NCI-H187 treated with DMSO at 0.1 percent for 48 hours (cell line): ENCODE measurements at places on chromosomes 7 and 10.

DNA sequence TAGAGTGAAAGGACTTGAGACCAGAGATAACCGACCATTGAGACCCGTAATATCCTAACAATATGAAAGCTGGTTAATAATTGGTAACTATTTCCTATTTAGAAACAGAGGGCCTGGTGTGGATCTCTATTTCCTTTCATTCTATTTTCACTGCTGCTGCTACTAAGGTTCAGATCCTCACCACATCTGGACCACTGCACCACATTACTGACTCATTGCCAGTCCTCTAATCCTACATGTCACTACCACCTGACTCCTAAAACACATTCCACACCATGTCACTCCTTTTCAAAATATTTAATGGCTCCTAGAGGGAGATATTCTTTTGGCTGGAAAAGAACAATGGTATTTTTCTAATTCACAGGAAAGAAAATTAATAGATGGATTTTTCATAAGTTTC is 6.4 kb downstream of the USP54 start:
- DNase-seq: no peak

DNA sequence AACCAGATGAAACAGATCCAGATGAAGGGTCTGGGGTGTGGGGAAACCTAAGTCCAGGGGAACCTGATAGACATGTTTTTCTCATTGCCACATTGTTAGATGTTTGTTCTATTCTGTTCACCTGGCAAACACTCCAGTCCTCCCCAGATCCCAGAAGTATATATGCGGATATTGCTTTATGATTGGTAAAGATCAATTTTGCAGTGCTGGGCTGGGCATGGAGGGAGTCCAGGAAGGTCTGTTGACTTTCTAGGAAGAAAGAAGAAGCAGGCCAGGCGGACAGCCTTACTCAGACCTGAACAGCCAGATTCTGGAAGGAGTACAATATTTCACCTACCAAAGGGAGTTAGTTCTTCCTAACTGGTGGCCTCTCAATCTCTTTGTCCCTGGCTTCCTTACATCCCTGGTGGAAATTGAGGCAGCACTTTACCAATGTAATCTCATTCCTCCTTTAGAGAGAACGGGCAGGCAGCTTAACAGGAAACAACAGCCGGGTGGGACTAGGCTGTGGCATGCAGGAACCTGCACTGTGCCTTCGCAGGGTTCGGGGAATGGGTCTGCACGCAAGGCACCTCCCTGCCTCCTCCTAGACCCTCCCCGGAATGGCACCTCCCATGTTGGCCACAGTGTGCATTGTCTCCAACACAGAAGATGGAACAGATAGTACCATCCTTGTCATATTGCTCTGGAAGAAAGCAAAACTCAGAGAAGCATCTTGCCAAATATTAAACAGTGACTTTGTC is 930 bp downstream of the GIMAP6 start:
- no peak for DNase-seq

GRCh38 chr10:93871671-93872204 is 22.0 kb upstream of the SLC35G1 start:
- no peak for DNase-seq

- no peak for DNase-seq
Measured at GRCh38 chr10:49400365-49400764, 4.5 kb upstream of the DRGX start.

DNA sequence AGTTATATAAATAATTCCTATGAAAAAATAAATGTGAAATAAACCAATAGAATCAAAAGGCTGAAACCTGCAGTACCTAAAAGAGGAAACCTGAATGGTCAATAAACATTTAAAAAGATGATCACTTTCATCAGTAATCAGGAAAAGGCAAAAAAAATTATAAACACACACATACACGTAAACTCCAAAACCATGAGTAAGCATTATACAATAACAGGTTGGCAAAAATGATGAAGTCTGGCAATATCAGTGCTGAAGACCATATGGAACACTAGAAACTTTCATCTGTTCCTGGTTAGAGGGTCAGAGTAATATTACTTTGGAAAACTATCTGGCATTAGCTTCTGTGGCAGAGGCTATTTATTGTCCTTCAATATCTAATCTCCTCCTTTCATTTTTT is 38.5 kb downstream of the PTF1A start:
- no peak for DNase-seq

- DNase-seq: peak; percentile 10
Measured at GRCh38 chr7:129644634-129645230, 33.2 kb downstream of the NRF1 start.

DNA sequence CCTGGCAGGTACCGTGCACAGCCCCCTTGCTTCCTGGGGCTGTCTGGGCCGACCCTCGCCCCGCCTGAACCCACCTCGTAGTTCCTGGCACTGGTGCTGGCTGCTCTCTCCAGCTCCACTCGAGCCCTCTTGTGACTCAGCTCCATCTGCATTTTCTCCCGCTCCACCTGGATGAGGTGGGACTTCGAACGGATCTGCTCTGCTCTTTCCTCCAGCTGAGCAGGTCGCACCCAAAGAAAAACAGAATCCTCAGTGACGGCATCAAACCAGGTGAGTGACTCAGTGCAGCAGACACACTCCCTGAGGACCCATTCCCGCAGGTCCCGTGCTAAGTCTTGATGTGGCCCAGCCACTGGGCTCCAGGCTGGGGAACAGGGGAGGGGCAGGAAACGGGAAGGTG is 7.4 kb downstream of the MAD1L1 start:
- no peak for DNase-seq
